ENCODE measurements at places on chromosomes 4 and X. TPM values are rescaled to one million over a fixed set of nuclear protein-coding genes. Genes with fewer than 3 reads are reported as not detected.
A peak's percentile ranks its signal among the peaks of the same experiment; 100 is the strongest.

DUX4 gene
- total RNA-seq: not detected

DNA sequence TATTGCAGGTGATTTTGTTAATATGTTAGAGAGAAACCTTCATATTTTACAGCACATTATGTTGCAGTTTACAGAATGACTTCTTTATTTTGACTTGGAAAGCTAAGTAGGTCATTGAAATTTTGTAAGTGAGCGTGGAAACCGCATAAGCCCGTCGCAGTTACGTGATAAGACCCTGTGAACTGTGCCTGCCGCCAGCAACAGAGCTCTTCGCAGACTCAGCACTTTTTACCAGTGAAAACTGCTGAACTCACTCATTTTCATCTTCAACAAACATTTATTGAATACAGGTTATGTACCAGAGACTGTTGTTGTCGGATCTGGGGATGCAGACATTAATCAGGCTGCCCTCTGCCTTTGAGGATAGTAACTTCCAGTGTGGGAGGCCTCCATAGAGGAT is 355.7 kb downstream of the HS3ST1 start:
- H3K27me3 ChIP-seq: no peaks in the 10 kb centered on the region
- H3K4me1 ChIP-seq: no peaks in the 10 kb centered on the region
- DNase-seq: no peak
- H3K4me3 ChIP-seq: no peak overlapping the region
- H3K27ac ChIP-seq: no peak overlapping the region

DNA sequence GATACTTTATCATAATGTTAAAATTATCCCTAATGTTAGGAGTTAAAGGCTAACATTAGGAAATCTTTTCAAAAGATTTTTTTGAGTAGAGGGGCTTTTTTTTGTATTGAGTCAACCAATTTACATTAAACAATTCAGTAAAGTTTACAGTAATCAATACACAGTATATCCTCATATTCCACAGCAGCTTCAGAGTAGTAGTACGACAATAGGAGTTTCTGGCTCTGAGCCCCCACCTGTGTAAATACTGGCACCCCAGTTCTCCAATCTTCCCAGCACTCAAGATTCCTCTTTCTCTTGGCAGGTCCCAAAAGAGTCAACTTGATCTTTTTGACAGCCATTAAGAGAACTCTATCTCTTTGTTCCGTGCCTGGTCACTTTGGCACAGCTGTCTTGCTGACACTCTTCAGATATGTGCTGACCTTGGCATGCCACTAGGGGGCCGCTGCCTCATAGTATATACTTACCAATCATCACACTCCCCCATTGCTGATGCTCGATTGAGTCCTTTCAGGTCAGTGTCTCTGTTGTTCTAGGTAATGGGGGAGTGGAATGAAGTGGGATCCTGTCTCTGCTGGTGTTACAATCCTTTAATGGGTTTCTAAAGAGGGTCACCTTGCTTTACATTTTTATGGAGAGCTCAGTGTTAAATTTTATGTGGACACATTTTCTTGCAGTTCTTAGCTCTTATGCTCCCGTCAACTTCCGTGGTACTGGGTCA is 19.5 kb upstream of the CCNI start:
- no peak for DNase-seq
- H3K4me3 ChIP-seq: no peak overlapping the region
- no peaks in the 10 kb centered on the region for H3K27me3 ChIP-seq
- no peaks in the 10 kb centered on the region for H3K36me3 ChIP-seq
- no peak overlapping the region for H3K27ac ChIP-seq

DNA sequence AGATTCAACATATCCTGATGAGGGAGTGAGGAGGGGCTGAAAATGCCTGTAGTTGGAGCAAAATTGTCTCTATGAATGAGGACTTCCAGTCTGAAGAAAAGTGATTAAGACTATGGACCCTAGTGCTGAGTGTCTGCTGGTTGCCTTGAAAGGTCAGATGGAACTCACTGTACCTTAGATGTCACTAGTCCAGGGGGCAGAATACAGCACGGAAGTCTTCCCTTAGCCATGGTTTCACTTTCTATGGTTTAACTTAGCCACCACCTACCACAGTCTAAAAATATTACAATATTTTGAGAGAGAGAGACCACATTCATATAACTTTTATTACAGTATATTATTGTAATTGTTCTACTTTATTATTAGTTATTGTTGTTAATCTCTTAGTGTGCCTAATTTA is 223.1 kb downstream of the FMR1NB start:
- H3K4me1 ChIP-seq: no peaks in the 10 kb centered on the region
- H3K27me3 ChIP-seq: no peaks in the 10 kb centered on the region
- DNase-seq: no peak

GRCh38 chrX:12977761-12978204 is 2.9 kb downstream of the TMSB4X start:
- peak overlapping the region; percentile 49 for H3K4me3 ChIP-seq
- H3K27ac ChIP-seq: peak overlapping the region; percentile 92
- no peaks in the 10 kb centered on the region for H3K36me3 ChIP-seq
- no peaks in the 10 kb centered on the region for H3K27me3 ChIP-seq
- no peak for DNase-seq
- H3K4me1 ChIP-seq: no peaks in the 10 kb centered on the region

DNA sequence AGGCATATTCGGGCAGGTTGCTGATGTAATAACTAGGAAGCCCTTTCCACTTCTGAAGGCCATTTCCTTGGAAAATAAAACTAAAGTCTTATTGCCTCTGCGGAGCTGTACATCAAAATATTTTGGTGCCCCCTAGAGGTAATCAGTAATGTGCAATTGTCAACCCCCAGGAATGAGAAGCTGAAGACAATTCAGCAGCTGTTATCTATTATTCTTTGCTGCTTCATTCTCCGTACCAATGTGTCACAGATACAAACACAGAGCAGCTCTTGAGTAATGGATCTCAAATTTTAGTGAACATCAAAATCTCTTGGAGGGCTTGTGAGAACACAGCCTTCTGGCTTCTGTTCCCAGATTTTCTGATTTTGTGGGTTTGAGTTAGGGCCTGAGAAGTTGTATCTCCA is 3.5 kb upstream of the SLIT2 start:
- DNase-seq: no peak
- no peak overlapping the region for H3K27ac ChIP-seq
- H3K27me3 ChIP-seq: no peaks in the 10 kb centered on the region
- H3K4me3 ChIP-seq: no peak overlapping the region
- H3K36me3 ChIP-seq: no peaks in the 10 kb centered on the region
- peaks cover 10% of the 10 kb centered on the region for H3K4me1 ChIP-seq

DNA sequence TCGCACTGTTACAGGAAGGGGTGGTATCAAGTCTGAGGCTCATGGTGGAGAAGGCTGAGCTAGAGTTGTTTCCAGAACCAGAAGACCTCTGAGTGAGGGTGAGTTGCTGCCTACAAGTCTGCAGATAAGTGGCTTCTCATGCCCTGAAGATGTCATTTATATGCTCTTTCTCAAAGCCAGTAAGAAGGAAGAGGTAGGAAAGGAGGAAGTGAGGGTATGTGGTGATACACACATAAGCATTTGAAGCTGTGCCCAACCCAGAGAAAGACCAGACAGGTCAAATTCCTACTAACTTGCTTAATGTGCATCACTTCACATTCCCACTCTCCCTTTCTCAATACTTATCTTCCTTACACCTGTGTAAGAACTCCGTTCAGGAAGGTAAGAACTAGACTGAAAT is at the start of gene PPBP:
Gene PPBP (minus strand): TSS at position 130 of the 400 bp plus-strand sequence. CDS start 87 bp downstream, at position 43.
- H3K4me1 ChIP-seq: no peaks in the 10 kb centered on the region
- no peak within 1 kb of the TSS for H3K4me3 ChIP-seq
- DNase-seq: no peak

DNA sequence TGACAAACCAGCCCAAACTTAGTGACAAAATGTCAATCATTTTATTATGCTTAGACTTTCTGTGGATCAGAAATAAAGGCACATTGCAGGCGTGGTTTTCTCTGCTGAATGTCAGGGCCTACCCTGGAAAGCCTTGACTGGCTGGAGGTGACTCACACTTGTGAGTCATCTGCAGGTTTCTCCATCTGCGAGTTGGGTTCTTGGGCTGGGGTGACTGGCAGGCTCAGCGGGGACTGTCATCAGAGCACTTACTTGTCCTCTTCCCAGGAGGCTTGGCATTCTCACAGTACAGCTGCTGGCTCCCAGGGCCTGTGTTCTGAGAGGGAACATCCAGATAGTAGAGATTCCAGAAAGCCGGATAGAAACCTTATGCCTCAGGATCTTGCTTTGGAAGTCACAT is 153.8 kb upstream of the AGA start:
- H3K4me1 ChIP-seq: no peaks in the 10 kb centered on the region
- no peaks in the 10 kb centered on the region for H3K36me3 ChIP-seq
- H3K27ac ChIP-seq: no peak overlapping the region

- DNase-seq: no peak
- H3K27ac ChIP-seq: no peak overlapping the region
- no peaks in the 10 kb centered on the region for H3K36me3 ChIP-seq
Measured at GRCh38 chrX:73930300-73930699, 367.3 kb downstream of the CHIC1 start.

DNA sequence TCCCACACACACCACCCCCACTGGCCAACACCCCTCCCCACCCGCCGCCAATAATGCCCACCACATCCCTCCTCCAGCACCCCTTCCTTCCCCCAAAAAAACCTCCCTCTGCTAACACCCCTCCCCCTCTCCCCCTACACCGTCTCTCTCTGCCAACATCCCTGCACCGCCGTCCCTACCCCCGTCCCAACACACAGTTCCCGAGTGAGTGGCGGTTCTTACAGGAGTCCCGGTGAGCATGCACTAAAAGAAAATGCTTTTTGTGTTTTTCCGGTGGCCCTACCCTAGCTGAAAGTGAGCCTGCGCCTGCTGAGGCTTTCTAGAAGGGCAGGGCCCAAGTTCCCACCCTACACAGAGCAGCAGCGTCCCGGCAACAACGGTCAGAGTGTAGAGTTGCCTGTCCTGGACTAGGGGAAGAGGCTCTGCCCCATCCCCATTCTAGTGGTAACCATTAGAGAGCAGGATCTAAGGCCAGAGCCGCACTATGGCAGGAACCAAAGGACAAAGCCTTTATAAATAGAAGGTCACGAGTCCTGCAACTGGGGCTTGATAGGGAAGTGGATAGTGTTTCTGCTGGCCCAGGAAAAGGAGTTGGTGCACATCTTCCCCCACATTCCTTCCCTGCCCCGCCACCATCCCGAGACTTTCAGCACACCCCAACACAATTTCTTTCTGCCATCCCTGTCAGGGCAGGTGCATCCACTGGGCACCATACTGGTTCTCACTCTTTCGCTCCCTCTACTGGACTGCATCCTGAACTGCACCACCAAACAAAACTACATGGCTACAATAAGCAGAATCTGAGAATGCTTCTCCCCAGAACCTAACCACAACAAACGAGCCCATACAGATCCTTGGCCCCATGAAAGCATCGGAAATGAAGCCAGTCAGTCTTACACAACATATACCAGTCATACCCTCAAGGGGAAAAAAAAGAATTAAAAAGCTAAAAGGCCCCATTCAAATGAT is 78.1 kb upstream of the PAGE3 start:
- H3K27me3 ChIP-seq: no peaks in the 10 kb centered on the region
- H3K4me1 ChIP-seq: no peaks in the 10 kb centered on the region
- DNase-seq: no peak
- H3K36me3 ChIP-seq: no peaks in the 10 kb centered on the region
- no peak overlapping the region for H3K27ac ChIP-seq
- no peak overlapping the region for H3K4me3 ChIP-seq

Data from vagina (tissue), 2 donors.